Stimulated activated CD4-positive, alpha-beta T cell treated with anti-CD3 and anti-CD28 coated beads, Interleukin-2, amount 100 ng/mL, for 4 hours (primary cell): ENCODE measurements at places on chromosomes 5 and 9.

DNA sequence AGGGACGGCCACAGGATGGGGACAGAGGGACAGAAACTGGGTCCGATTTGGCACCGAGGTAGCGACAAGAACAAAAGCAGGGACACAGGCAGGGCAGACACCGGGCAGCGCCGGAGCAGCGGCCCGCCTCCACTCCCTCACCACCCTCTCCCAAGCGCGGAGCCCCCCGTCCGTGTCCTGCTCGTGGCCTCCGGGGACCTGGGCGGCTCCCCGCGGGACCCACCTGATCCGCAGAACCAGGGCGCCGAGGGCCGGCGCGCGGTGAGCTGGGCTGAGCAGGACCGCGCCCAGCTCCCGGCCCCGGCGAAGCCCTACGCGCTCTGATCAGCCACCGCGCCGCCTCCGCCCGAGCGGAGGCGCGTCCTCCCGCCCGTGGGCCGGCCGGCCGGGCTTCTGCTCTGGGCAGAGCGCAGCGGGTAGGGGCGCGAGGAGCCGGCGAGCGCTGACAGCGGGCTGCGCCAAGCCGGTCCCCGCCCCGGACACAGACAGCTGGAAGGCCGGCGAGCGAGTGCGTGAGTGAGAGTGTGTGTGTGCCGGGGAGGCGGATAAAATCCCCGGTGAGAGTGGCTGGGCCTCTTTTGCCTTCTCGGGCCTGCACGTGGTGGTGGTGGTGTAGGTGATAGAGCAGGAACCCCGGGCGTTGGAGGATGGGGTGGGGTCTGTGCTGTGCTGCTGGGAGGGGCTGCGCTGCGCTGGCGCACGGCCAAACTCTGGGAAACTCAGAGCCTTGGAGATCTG, at the start of gene GGTA1:
Gene GGTA1 (minus strand): TSS at position 418 of the 738 bp plus-strand sequence. CDS start 31,922 bp downstream, outside the sequence.
- DNase-seq = no peak

DNA sequence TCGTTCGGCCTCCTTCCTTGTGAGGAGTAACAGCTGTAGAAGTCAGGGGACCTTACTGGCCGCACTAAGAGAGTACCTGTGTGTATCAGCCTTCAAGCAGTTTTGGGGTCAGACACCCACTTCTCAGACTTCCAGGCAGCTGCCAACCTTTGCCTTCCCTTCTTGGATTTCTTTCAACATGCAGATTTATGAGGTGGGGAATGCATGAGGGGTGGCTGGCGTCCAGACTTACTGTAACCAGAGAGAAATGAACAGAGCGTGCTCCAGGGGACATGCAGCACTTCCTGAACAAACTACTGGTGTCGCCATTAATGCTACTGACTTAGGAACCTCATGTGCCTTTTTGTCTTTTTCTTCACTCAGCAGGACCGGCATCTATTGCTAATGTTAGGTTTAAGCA, 46.7 kb downstream of the INSYN2B start:
- DNase-seq = no peak

- DNase-seq = no peak
Observed at GRCh38 chr5:19531374-19531952, 456.5 kb downstream of the CDH18 start.

DNA sequence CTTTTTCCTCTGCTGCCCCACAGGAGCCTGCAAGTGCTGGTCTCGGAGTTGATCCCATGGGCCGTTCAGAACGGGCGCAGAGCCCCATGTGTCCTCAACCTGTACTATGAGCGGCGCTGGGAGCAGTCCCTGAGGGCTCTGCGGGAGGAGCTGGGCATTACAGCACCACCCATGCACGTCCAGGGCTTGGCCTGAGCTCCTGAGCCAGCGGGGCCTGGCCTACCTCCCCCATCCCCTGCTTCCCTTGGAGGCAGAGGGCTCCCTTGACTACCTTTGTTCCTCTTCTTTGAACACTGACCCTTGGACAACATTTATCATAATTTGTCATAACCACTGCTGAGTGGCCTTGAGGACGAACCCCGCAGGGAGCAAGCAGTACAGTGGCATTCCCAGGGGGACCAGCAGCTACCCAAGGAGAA, 6.9 kb upstream of the SLC27A4 start:
- no peak for DNase-seq

GRCh38 chr5:68140763-68141162, 74.8 kb upstream of the PIK3R1 start:
- DNase-seq = no peak
